Ureter (tissue), 1 donor: ENCODE measurements at places on chromosomes 1 and 21. TPM values are rescaled to one million over a fixed set of nuclear protein-coding genes. Genes with fewer than 3 reads are reported as not detected.

DNA sequence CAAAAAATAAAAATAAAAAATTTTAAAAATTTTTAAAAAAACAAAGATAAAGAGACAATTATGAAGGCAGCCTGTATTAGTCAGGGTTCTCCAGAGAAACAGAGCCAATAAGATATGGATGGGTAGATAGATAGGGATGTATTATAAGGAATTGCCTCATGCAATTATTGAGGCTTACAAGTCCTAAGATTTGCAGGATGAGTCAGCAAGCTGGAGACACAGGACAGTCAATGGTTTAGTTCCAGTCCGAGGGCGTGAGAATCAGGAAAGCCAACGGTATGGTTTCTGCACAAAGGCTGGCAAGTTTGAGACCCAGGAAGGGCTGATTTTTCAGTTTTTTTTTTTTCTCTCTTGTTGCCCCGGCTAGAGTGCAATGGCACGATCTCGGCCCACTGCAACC lies 24.1 kb upstream of the EIF4G3 start:
- no peak for DNase-seq

GRCh38 chr1:157639800-157640199 lies 41.9 kb upstream of the FCRL4 start:
- DNase-seq = no peak

GRCh38 chr1:97119260-97120158 lies 397.9 kb downstream of the PTBP2 start:
- no peak for DNase-seq

DNA sequence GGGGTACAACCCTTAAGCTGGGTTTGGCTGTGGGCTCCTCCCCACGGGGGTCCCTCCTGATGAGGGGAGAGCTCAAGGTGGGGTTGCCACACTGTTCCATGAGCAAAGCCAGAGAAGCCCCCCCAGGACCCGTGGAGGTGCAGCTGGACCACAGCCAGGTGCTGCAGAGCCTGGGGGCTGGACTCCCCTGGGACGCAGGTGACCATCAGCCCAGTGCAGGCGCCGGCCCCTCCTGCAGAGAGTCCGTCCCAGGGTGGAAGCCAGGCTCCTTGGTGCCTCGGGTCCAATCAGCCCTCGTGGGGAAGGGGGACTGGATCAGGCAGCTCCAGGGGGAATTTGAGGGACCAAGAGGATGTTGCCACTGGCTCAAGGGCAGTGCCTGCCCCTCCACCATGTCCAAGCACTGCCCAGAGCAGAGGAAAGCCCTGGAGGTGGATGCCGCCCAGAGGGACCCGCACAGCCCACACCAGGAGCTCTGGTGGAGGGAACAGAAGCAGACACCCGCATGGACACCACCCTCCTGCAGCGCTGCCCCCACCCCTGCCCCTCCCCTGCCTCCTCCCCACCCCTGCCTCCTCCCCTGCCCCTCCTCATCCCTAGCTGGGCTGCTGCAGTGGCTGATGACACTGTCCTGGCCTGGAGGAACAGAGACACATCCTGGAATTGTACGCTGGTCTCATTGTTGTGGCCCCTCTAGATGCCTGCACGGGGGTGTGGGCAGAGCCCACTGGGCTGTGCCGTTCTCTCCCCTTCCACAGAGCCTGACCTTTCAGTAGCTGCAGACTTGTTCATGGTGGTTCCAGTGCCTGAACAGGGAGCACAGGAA lies 30.8 kb upstream of the COL18A1 start:
- no peak for DNase-seq

Gene HPCAL4
- not detected for total RNA-seq

DNA sequence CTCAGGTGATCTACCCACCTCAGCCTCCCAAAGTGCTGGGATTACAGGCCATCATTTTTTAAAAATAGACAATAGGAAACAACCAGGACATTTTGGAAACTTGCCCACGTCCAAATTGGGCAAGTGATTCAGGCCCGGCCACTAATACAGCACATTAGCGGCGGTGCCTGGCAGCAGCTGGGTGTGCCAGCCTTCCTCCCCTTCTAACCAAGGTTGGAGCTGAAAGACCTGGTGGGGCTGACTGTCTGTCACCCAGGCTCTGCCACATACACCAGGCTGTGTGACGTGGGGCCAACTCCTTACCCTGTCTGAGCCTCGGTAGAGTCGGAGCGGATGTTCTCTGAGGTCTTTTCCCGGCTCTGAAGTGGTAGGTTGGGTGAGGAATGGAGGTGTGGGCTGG lies 29.6 kb upstream of the TMEM51 start:
- DNase-seq = no peak

- no peak for DNase-seq
These were observed 284.1 kb downstream of the BRINP3 start for GRCh38 chr1:190193508-190194115.

Gene FTCD
- total RNA-seq = 0.91 TPM

DNA sequence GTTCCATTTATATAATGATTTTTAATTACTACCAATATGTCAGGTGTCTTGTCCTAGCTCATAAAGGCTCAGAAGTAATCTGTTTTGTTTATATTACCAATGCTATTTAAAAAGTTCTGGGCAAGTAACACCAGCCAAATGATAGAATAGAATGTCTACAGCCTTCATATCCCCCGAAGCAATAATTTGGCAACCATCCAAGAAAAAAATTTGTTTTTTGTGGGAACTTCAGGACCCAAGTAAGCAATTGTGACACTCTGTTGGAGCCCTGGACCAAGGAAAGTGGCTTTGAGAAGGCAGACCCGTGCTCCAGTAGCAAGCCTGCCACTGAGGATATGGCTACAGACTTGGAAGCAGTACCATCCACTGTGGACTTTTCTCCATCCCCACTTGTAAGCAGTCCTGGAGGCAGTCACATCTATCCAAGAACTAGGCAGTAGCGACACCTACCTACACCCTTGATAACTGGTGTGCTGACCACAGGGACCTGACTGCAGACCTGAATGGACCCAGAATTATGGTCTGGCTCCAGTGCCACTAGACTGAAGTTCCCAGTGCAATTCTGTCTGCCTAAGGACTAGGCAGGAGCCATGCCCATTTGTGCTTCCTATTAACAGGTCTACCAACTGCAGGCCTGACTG lies 870.7 kb upstream of the ADGRL2 start:
- no peak for DNase-seq

DNA sequence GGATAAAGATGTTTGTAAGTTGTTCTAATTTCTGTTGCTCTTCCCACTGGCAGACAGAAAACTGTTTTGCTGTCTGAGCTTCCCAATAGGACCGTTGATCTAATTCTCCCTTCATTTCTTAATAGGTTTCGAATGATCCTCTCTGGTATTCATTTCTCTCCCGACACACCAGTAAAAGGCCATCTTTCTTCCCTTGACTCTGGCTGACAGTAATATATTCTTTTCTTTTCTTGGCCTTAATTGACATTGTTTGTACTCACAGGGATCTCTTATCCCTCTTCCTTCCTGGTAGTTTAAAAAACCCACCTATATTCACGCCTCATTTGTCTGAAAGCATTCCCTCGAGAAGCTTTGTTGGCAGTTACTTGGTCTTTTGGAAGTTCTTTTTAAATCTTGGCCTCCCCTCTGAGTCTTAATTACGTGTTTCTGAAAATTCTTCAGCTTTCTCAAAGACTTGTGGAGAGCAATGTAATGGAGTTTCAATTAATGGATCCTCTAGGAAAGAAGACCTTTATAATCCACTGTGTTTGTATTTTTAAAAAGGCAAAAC lies 40.3 kb downstream of the MAP10 start:
- no peak for DNase-seq

Gene LMX1A
- total RNA-seq = not detected

Gene GJB3
- 14.9 TPM for total RNA-seq

- no peak for DNase-seq
These were observed 7.6 kb upstream of the CA14 start for GRCh38 chr1:150249936-150250335.

Gene SPRR3
- 79.0 TPM for total RNA-seq

Gene LAX1
- total RNA-seq = 2.2 TPM

- no peak for DNase-seq
These were observed 8.1 kb upstream of the NTNG1 start for GRCh38 chr1:107132780-107133179.

DNA sequence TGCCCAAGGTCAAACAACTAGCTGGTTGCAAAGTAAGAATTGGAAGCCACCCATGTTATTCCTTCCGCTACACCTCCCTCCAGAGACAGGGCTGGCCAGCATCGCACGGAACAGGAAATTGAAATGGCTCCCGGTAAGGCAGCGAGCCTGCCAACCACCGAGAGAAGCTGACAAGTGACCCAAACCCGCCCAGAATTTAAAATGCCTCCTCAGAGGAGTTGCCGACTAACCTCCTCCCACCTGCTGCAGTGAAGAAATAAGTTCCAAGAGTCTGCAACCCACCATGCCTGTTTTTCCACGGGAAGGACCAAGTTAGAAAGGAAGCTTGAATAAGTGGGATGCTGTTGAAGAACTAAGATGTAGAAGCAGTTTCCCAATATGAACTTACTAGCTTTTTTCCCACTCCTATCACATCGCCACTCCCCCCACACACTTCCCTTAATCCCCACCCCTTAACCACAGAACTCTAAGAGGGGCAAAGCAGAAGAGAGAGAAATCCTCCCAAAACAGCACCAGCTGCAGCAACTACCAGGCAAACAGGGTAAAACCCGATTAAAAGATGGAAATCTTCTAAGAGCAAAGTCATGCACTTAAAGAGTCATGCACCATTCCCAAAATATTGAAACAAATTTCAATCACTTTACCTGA lies 78.6 kb downstream of the TIAM1 start:
- no peak for DNase-seq

Gene S100A1
- not detected for total RNA-seq

- no peak for DNase-seq
These were observed 230.9 kb upstream of the BRINP3 start for GRCh38 chr1:190708418-190709057.

DNA sequence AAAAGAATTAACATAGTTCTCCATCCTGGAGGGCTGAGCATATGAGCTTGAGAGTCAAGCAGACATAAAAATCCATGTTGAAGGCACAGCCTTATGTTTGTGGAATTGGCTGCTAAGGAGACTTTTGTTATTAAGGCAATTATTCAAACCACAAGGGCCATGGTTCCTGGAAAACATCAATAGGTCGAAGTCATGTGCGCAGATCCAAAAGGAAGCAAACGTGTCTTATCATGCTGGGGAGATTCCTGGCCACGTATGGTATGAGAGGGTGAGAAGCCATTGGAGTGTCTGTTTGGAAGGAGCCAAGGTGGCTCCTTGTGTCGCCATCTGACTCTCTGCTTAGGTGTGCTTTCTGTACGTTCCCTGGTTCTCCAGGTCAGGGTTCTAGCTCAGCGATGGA lies 61.8 kb upstream of the COA6 start:
- no peak for DNase-seq

DNA sequence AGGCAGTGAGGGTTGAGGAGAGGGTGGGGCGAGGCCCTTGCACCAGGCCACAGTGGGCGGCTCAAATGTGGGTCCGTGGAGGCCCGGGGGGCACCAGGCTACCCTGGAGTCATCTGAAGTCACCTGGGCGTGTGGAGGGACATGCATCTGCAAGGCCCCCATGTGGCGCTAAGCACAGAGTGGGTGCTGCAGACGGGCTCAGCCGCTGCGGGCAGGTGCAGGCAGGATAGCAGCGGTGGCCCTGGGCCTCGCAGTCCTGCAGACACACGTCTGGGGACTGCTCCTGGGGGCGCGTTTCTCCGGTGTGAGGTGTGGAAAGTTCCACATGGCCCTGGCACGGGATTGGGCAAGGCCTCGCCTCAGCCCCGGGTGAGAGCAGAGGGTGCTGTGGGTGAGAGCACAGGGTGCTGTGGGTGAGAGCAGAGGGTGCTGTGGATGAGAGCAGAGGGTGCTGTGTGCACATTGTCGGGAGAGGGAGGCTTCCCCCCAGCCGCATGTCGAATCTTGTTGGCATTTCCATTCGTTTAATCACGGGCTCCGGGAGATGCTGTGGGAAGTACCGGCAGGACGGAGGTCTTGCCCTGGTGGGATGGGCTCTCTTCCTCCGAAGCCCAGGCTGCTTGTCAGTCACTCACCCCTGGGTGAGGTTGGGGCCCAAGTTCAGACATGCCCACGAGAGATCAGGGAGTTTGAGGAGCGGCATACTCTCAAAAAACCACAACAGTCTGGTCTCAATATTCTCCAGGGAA lies 46.5 kb downstream of the TP73 start:
- DNase-seq = peak; percentile 61

DNA sequence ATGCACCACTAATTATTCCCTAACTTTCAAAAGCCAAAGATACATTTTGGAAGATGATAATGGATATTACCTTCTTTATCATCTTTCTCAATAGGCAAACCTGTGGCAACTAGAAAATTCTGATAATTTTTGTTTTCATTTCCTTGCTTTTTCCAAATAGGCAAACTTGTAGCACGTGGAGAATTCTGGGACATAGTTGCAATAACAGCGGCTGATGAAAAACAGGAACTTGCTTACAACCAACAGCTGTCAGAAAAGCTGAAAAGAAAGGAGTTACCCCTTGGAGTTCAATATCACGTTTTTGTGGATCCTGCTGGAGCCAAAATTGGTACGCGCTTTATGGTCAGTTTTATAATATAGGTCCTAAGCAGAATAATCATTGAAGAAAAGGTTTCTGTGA lies 1.5 kb downstream of the FPGT start:
- DNase-seq = no peak

Gene VWA5B1
- total RNA-seq = 41.9 TPM

DNA sequence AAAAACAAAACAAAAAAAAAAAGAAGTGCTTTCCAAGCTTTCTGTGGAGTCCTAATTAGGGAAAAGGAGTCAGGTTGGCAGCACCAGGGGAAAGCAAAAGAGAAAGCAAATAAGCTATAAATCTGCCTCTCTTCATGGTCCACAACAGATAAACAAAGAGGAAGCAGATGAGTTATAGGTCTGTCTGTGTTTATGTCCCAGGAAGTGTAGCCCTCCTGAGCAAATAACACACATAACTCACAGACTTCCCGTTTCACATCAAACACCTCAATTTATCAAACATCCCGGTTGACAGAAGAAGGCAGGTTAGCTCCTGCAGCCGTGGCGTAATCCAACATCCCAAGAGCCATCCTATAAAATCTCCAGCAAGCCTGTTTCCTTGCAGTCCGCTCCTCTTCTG lies 5.6 kb upstream of the SLC2A5 start:
- no peak for DNase-seq

DNA sequence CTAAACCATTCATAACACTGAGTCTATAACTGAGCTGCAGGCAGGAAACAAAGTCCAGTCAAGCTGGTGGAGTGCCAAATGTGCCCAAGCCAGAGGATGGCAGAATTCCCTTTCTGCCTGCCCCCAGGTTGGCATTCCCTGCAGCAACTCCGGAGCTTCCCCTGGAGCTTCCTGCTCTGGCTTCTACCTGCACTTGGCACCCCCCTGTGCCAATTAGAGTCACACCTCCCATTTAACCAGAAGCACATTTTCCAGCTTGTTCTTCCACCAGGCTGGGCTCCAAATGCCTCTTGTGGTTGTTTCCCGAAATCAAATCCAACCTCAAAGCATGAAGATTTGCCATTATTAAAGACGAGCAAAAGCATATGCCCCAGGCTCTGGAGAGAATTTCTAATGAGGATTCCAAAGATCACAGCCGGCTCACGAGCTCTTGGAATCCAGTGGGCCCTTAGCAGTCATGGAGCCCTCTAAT lies 294.5 kb downstream of the RRAGC start:
- DNase-seq = no peak

GRCh38 chr1:64124704-64125440 lies 78.6 kb upstream of the UBE2U start:
- no peak for DNase-seq

Gene MXRA8
- 41.9 TPM for total RNA-seq

GRCh38 chr1:116436611-116436970 lies 63.5 kb downstream of the ATP1A1 start:
- DNase-seq = no peak
